H4 (cell line): ENCODE measurements at places on chromosomes 13 and 19. TPM values are rescaled to one million over a fixed set of nuclear protein-coding genes. Genes with fewer than 3 reads are reported as not detected.

The VSTM2B gene
- 8.7 and 14.0 TPM in 2 replicates for total RNA-seq

The KL gene
- not detected in 2 replicates for total RNA-seq

The ACP5 gene
- 8.2 and 10.4 TPM in 2 replicates for total RNA-seq

The APOC4 gene
- total RNA-seq: not detected in 2 replicates

The ZNF880 gene
- total RNA-seq: 0.50 and 1.0 TPM in 2 replicates

The KLK12 gene
- not detected in 2 replicates for total RNA-seq

The NLRP11 gene
- 2.1 and 2.4 TPM in 2 replicates for total RNA-seq

The PRSS57 gene
- not detected in 2 replicates for total RNA-seq

The ZNF358 gene
- 31.9 and 37.5 TPM in 2 replicates for total RNA-seq

The CD37 gene
- not detected in 2 replicates for total RNA-seq

The CD209 gene
- total RNA-seq: 0.10 TPM in 1 of 2 replicates, not detected in the other

The KIR2DL4 gene
- total RNA-seq: not detected in 2 replicates

The PEG3 gene
- 0.90 and 2.8 TPM in 2 replicates for total RNA-seq

The LHFPL6 gene
- 1.7 and 4.1 TPM in 2 replicates for total RNA-seq

The KLC3 gene
- total RNA-seq: 0.72 TPM in 1 of 2 replicates, not detected in the other

The PSG1 gene
- not detected in 2 replicates for total RNA-seq

The GSX1 gene
- not detected in 2 replicates for total RNA-seq

The CYP4F12 gene
- 3.6 and 6.3 TPM in 2 replicates for total RNA-seq

The TDRD3 gene
- total RNA-seq: 7.6 and 7.9 TPM in 2 replicates
